ENCODE measurements at places on chromosomes 5 and 9. TPM values are rescaled to one million over a fixed set of nuclear protein-coding genes. Genes with fewer than 3 reads are reported as not detected.

ROR2 gene
- 3.5 TPM for total RNA-seq

GDF9 gene
- 0.33 TPM for total RNA-seq

SCAMP1 gene
- total RNA-seq, result 30.6 TPM

HTR1A gene
- not detected for total RNA-seq

SPAG8 gene
- 0.59 TPM for total RNA-seq

ZNF474 gene
- not detected for total RNA-seq

ADGRV1 gene
- 23.1 TPM for total RNA-seq

PCDHB8 gene
- total RNA-seq, result 9.2 TPM

PTGR1 gene
- 45.7 TPM for total RNA-seq

- peaks cover 6% of the 10 kb centered on the region for H3K4me1 ChIP-seq
- H3K4me3 ChIP-seq, result no peak overlapping the region
- no peak overlapping the region for H3K27ac ChIP-seq
- H3K27me3 ChIP-seq, result peaks cover 3% of the 10 kb centered on the region
Measured at GRCh38 chr9:22240619-22241018, 206.0 kb upstream of the DMRTA1 start.

GRCh38 chr5:52748590-52748989 lies 39.1 kb upstream of the ITGA1 start:
- H3K4me3 ChIP-seq, result no peak overlapping the region
- DNase-seq, result no peak
- no peaks in the 10 kb centered on the region for H3K36me3 ChIP-seq
- no peaks in the 10 kb centered on the region for H3K27me3 ChIP-seq

DNA sequence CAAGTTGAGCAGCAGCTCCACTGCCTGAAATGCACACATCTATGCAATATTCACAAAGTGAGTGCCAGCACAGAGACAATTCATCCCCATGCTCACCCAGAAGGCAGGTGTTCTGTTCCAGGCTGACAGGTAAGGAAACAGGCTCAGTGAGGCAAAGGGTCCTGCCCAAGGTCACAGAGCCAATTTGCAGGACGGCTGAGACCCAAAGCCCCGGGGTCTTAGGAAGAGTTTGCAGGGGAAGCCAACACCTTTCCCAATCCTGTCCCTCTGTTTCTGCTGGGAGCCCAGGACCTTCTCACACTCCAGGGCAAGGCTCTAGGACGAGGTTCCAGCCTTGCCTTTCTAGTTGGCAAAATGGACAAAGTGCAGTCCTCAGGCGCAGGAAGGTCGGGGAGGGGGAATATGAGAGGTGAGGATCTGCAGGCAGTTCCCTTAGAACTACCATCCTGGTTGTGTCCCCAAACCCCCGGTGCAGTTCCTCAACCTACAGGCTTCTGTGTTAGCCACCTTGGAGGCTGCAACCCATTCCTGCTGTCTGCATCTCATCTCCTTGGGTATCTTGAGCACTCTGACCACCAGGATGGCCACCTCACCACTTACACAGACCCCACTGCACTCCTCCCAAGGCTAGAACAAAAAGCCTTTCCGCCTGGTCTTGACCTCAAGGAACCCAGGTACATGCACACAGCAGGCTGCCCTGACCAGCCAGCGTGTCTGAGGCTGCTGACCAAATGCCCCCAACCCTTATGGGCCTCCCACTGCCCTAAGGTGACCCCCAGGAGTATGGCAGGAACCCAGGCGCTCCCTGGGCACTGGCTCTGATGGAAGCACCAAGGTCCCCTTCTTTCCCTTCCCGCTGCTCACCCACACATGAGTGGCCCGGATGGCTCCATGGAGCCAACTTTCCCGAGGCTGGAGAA lies 1.9 kb upstream of the BRD3 start:
- H3K36me3 ChIP-seq, result peaks cover 2% of the 10 kb centered on the region
- peaks cover 11% of the 10 kb centered on the region for H3K4me1 ChIP-seq
- H3K4me3 ChIP-seq, result no peak overlapping the region
- peaks cover 7% of the 10 kb centered on the region for H3K27me3 ChIP-seq
- H3K27ac ChIP-seq, result no peak overlapping the region

DNA sequence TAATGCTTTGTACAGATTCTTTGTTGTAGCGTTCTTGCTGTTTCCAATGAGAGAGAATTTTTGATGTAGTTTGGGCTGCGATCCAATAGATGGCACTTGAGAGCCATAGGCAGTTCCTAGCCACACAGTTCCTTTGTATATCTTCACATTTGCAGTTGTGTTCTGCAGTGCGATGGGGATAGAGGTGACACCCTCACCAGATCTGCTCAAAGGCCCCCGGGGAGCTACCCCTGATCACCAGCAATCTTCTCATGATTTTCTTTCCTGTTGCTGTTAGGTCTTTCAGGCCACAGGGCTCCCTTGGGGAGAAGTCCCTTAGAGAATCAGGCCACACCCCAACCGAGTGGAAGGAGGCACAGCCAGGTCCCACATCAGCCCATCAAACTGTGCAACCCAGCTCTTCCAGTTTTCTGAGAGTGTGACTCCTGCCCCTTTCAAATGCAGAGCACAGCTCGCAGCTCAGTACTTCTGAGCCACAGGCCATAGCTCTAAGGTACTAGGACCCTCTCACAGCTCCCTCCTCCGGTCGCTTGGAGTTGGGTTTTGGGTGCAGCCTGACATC lies 353.7 kb downstream of the SLCO4C1 start:
- H3K36me3 ChIP-seq, result no peaks in the 10 kb centered on the region
- peaks cover 3% of the 10 kb centered on the region for H3K4me1 ChIP-seq
- peaks cover 2% of the 10 kb centered on the region for H3K27me3 ChIP-seq
- no peak overlapping the region for H3K27ac ChIP-seq
- H3K4me3 ChIP-seq, result no peak overlapping the region
- peak; percentile 49 for DNase-seq

DNA sequence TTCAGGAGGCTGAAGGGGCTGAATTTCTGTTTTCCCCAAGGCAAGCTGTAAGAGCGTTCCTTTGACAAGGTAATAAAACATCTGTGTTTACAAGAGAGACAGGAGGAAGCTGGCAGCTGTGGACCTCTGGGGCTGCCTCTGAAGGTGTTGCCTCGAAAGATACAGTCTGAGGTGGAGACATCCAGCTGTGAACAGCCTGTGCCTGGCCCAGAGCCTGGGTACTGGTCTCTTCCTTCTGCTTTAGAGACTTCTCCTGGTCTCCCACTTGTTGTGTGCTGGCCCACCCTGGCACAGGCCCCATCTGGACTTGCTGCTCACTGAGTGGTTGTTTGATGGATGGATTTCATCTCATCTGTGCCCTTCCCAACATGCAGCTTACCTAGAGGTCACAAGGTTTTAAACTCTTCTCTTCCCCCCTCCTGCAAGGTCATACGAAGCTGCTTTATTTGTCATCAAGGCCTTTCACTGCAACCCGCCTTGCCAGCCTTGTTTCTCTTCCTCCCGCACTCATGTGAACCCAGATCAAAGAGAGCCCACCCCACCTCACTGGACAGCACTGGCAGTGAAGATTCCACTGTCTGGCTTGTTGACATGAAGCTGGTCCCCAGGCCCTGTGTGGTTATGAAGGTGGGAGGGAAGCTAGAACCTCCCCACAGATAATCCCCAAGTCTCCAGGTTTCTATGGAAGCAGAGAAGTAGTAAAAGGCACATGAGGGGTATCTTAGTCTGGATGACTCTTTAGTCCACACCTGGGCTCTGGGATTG lies 35.0 kb upstream of the ALDH1B1 start:
- peaks cover 9% of the 10 kb centered on the region for H3K4me1 ChIP-seq
- H3K27me3 ChIP-seq, result peaks cover 2% of the 10 kb centered on the region
- DNase-seq, result no peak
- no peaks in the 10 kb centered on the region for H3K36me3 ChIP-seq
- H3K27ac ChIP-seq, result no peak overlapping the region

- DNase-seq, result no peak
- no peaks in the 10 kb centered on the region for H3K4me1 ChIP-seq
- no peak overlapping the region for H3K27ac ChIP-seq
- no peaks in the 10 kb centered on the region for H3K36me3 ChIP-seq
Measured at GRCh38 chr9:87013490-87013889, 66.2 kb upstream of the GAS1 start.

GRCh38 chr9:83141887-83142286 lies 78.9 kb upstream of the RASEF start:
- H3K4me1 ChIP-seq, result no peaks in the 10 kb centered on the region
- H3K27me3 ChIP-seq, result no peaks in the 10 kb centered on the region

DNA sequence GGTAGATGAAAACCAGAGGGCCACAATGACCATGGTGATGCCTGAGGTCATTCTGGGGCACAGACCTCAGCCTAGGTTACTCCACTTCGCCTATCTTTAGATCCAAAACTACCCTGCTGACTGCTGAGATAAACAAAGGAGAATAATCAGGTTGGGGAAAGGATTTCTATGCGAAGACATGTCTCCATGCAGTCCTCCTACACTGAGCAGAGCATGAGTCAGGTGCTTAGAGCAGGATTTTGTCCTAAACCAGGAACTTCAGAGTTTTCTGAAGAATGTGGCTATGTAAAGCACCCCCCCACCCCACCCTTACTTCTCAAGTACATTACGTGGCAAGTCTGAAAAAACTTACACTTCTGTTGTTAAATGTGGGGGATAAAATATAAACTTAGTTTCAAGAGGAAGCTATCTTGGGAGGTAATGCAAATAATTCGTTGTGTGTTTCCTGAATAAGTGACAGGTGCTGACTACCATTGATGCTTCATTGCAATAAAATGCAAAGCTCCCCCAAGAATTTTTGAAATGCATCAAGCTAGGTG lies 19.4 kb downstream of the PDCD1LG2 start:
- H3K4me3 ChIP-seq, result no peak overlapping the region
- H3K4me1 ChIP-seq, result peaks cover 28% of the 10 kb centered on the region
- no peak for DNase-seq
- peaks cover 3% of the 10 kb centered on the region for H3K27me3 ChIP-seq

DNA sequence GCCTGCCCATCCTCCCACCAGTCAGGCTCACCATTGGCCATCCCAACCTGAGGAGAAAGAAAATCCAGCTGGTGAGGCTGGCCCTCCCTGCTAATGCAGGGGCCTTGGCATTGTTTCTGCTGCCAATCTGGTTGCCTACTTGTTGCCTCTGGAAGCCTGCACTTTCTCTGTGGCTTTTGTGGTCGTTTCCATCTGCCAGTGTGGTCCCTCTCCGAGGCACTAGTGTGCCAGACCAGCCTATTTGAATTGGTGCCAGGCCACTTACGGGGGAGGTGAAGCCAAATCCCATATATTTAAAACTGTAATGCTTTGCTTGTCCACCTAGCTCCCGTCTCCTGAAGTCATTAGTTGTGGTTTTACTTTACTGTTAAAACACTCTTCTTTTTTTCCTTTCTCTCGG lies 213.4 kb upstream of the ADAMTSL1 start:
- no peaks in the 10 kb centered on the region for H3K36me3 ChIP-seq
- H3K4me1 ChIP-seq, result no peaks in the 10 kb centered on the region
- no peak overlapping the region for H3K4me3 ChIP-seq
- H3K27me3 ChIP-seq, result peaks cover 1% of the 10 kb centered on the region
- H3K27ac ChIP-seq, result no peak overlapping the region

DNA sequence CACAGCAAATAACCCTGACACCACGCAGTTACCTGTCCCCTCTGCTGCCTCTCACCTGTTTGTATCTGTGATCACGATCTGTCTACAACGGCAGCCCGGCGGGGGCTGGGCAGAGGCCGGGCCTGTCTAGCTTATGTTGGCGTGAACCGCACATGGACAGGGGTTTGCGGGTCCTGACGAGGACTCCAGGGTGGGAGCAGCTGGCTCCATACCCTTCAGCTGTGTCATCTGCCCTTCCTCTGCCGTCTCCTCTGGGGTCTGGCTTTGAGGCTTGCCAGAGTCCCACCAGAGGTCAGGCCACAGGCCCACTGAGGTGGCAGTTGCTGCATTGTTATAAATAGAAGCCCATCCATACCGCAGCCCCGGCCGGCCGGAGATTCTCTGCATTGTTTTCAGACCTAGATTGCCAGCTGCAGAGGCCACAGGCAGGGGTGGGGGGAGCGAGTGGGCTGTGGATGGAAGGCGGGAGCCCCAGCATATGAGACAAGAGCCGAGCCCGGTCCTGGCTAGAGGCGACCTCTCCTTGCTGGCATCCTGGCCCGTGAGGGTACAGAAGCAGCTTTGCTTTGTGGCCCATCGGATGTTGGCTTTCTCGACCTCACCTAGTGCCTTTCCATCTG lies 37.8 kb downstream of the FAM78A start:
- H3K4me1 ChIP-seq, result peaks cover 24% of the 10 kb centered on the region
- DNase-seq, result peak; percentile 42
- H3K27me3 ChIP-seq, result peaks cover 10% of the 10 kb centered on the region
- H3K27ac ChIP-seq, result peak overlapping the region; percentile 82
- no peak overlapping the region for H3K4me3 ChIP-seq
- peaks cover 17% of the 10 kb centered on the region for H3K36me3 ChIP-seq

Data from endothelial cell (in vitro differentiated cells).